ENCODE measurements at places on chromosomes 5 and 9.

DNA sequence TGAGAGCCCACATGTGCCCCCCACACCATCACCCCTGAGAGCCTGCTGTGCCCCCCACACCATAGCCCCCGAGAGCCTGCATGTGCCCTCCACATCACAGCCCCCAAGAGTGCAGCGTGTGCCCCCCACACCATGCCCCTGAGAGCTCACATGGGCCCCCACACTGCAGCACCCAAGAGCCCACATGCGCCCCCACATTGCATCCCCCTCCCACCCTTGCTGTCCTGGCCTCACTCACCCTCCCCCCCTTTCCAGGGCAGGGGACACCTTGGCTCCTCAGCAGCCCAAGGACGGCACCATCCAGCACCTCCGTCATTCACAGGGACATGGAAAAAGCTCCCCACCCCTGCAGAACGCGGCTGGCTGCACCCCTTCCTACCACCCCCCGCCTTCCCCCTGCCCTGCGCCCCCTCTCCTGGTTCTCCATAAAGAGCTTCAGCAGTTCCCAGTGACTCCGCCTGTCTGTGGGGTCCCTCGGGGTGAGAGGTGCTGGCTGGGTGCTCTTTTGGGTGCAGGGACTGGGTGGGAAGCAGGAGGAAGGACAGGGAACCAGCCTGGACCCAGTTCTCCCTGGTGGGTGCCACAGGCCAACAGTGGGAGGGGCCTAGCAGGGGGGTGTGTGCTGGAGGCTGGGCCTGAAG is 5.0 kb downstream of the LCN1 start:
- no peak for DNase-seq

- DNase-seq = no peak
Measured at GRCh38 chr5:142219146-142219545, 105.7 kb downstream of the SPRY4 start.

DNA sequence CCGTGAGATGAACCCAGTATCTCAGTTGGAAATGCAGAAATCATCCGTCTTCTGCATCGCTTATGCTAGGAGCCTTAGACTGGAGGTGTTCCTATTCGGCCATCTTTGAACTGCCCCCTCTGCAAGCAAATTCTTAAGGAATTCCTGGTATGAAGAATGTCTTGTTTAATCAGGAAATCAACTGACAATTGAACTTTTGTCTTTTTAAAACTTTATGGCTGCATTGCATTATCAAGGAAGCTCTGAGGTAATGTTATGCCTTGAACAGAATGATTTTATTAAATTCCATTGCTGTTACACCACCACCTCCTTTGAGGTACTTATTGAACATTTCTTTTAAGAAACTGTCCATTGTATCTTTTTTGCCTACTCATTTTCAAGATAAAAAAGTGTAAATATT is 1915.7 kb upstream of the CDH9 start:
- no peak for DNase-seq

DNA sequence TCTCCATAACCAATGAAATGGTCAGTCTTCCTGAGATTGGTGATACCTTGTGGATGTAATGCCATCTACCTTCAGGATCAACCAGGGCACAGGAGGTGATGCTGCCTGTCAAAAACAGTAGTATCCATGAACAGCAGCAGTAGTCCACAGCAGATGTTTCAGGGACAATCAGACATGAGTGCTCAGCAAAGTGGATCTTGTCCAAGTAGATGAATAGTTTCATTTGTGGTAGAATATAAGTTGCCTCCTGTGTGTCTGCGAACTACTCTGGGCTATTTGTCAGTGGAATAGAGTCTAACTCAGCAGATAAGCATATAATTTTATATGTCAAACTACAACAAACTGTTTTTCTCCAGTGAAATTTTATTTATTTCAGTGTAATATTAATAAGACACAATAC is 1860.1 kb upstream of the ACO1 start:
- no peak for DNase-seq

DNA sequence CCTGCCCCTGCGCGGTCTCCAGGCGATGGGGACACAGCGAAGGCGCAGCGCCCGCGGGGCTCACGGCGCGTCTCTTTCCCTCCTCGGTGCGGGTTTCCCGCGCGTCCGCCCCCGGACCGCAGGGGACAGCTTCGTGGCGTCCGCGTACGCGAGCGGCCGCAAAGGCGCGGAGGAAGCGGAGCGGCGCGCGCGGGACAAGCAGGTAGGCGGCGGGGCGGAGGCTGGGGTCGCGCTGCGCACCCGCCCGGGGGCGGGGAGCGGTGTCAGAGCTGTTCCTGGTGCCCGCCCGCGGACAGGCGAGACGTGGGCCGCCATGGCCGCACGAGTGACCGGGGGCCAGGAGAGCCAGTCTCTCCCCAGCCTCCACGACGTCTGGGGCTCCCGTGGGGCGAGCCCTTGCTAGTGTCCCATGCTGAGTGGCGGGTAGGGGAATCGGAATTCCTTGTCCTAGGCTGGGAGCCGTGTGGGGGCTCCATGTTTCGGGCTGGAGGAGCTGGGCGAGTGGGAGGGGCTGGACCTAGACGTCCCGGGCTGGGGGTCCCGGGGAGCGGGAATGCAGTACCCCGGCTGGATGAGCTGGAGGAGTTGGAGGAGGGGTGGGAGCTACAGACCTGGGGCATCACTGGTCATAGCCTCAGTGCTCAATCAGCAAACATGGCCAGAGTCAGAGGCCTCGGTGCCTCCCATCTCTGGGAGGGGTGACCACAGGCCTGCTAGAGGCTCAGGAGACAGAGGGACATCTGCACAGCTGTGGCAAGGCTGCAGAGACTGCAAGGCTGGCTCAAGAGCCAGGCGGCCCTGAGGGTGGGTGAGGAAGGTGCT is 968 bp downstream of the NKD2 start:
- DNase-seq = no peak

DNA sequence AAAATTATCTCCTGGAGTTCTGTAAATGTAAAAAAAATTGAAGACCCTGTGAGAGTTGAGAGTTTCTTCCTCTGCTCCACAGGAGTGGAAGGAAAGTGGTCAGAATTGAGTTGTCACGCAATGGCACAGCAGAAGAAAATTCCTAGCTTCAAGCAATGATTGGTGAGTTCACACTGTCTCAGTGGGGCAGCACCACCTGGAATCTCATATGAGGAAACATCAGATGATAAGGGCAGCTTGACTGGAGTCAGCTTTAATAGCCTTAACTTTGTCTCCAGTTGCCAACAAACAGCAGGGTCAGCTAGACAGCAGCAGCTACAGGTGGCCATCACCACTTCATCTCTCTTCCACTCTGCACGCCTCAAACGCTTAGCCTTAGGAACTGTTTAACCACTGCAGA is 211.1 kb downstream of the EFNA5 start:
- DNase-seq = no peak

DNA sequence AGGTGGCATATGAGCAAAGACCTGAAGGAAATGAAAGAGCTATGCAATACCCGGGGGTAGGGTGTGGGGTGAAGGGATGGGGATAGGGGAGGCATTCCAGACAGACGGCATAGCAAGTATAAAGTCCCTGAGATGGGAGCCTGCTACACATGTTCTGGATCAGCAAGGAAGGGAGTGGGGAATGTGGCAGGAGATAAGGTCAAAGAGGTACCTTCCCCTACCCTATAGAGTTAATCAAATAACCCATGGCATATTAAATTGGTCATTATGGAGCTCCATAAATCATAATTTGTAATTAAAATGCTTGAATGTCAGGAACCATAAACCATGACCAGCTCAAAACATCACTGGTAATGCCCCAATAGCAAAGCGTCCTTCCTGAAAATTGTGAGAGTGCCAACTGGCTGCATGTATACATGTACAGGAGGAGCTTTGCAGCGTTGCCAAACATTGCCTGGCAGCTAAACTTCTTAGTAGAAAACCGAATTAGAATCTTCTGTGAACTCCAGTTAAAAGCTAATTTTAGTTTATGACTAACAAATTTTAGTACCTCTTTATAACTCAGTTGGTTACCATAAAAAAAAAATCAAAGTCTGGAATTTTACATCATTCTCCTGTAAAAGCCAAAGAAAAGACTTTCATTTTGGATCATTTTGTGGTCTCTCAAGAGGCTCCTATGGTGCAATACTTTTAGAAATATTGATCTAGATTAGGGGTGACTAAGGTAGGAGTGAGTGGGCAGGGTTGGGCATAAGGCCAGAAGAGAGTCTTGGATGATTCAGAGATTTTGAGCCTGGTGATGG is 4.7 kb downstream of the DNAI1 start:
- no peak for DNase-seq

GRCh38 chr5:60487476-60487875 is 212.5 kb downstream of the DEPDC1B start:
- no peak for DNase-seq

DNA sequence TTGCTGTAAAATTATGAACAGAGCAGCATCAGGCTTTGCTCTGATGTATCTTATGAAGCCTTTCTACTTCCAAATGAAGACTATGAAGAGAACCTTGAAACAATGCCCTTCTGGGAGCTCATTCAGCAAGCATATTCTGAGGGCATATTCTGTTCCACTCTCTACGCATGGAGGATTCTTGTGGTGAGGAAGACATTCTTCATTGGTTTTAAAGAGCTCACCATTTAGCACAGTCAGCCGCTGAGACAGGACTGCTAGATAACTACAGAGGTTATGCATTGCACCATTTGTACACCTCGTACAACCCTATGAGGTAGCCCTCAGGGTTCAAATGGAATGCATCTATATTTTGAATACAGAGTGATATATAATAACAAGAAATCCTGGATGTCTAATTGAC is 61.0 kb downstream of the INVS start:
- DNase-seq = no peak

DNA sequence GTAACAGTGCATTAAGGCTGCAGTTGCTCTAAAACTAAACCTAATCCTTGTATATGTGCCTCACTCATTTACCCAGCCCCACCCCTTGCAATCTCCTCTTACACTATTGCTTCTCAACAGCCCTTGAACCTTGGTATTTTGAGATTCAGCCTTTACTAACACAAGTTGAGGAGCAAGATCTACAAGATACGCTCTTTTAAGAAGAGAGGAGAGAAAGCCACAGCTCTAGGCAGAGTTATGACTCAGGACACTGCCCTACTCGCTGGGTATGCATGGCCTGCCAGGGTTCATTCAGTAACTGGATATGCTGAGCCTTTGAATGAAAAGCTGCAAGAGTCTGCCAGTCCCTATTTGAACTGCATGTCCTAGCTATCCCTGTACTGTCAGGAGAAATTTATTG is 219.5 kb downstream of the PCSK5 start:
- DNase-seq = no peak

- no peak for DNase-seq
Measured at GRCh38 chr9:114049441-114050225, 28.5 kb downstream of the AMBP start.

- DNase-seq = no peak
Measured at GRCh38 chr5:33339413-33339812, 101.4 kb upstream of the TARS1 start.

GRCh38 chr5:35838370-35839042 is 18.2 kb upstream of the IL7R start:
- DNase-seq = no peak

GRCh38 chr9:35746583-35746982 is 2.4 kb downstream of the GBA2 start:
- DNase-seq = no peak

GRCh38 chr5:56631719-56632118 is 183.6 kb upstream of the MAP3K1 start:
- DNase-seq = no peak

- peak; percentile 86 for DNase-seq
Measured at GRCh38 chr5:170312666-170313065, 15.1 kb upstream of the LCP2 start.

DNA sequence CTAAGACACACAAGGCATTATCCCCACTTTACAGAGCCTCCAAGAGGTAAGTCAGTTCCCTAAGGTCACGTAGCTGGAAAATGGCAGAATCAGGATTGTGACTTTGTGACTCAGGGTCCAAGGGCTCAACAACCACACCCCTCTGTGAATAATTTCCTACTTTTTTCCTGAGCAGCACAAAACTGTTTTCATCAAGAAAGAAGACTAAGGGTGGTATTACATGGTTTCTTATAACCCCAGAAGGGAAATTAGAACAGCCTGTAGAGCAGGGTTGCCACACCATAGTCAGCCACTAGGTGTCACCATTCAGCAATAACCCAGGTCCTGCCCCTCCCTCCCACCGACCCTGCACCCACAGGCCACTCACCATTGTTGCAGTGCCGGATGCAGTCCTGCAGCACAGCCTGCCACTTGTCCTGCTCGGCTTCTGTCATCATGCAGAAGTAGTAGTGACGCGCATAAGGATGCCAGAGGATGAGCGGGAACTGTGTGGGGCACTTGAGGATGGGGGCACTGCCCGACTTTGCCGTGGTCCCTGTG is 72.1 kb downstream of the LRSAM1 start:
- DNase-seq = no peak

All from stimulated activated CD8-positive, alpha-beta memory T cell treated with anti-CD3 and anti-CD28 coated beads, Interleukin-7, amount 100 ng/mL, for 4 hours (primary cell).